ENCODE measurements at places on chromosomes 1 and 21.
A peak's percentile ranks its signal among the peaks of the same experiment; 100 is the strongest.

GRCh38 chr1:75136921-75137641 lies 2.9 kb downstream of the LHX8 start:
- DNase-seq: no peak

GRCh38 chr1:12166834-12167492 lies at the start of gene TNFRSF1B:
Gene TNFRSF1B, plus strand, starts transcription at chr1:12166991. Its CDS starts 101 bp downstream, at chr1:12167092.
- peak; percentile 89 for DNase-seq

DNA sequence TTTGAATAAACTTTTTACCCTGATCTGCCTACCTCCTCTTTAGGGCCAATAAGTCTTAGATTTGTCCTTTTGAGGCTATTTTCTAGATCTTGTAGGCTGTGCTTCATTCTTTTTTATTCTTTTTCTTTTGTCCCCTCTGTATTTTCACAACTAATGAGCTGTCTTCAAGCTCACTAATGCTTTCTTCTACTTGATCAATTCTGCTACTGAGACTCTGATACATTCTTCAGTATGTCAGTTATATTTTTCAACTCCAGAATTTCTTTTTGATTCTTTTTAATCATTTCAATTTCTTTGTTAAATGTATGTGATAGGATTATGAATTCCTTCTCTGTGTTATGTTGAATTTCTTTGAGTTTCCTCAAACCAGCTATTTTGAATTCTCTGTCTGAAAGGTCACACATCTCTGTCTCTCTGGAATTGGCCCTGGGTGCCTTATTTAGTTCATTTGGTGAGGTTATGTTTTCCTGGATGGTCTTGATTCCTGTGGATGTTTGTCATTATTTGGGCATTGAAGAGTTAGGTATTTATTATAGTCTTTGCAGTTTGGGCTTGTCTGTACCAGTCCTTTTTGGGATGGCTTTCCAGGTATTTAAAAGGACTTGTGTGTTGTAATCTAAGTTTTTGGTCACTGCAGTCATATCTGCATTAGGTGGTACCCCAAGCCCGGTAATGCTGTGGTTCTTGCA lies 11.2 kb upstream of the ATG4C start:
- DNase-seq: no peak

DNA sequence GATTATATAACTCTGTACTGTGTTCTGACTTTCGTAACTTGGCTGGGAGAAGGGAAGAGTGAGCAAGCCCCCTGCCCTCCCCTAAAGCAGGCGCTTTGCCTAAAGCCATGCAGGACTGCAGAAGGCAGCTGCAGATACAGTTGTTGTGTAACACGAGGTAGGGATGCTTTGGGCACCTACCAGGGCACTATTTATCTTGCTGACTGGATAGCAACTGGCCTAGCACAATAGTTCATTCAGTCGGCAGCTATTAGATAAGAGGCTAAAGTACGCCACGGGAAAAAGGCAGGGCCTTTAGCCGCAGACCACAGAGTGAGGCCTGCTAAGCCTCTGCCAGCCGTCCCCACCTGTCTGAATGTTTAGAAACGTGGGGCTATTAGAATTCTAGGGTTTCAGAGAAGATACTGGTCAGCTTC lies 80.9 kb downstream of the TTC3 start:
- DNase-seq: peak; percentile 30

DNA sequence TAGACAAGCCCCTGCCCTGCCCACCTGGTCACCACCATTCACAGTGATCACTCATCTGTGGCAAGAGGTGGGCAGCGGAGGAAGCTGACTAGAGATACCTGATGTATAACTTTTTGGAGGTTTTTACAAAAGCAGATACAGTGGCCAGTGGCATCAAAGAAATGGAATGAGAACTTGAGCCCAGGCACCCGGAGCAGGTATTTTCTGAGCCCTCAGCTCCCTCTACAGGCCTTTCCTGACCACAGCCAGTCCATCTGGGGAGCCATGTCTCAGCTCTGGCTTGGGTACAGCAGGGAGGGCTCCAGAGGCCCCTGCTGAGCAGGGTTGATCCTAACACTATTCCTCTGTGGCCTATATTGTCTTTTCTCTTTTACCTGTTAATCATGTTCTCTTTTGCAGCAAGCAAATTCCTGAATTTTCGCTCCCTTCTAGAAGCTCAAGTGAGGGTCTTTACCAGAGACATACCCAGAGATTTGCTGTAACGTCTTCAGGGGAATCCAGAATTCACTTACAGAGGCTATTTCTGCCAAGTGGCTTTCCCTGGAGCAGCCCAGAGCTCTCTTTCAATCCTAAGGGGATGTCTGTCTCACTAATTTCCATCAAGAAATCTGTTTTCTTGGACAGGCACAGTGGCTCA lies 27.3 kb downstream of the GPR157 start:
- no peak for DNase-seq

DNA sequence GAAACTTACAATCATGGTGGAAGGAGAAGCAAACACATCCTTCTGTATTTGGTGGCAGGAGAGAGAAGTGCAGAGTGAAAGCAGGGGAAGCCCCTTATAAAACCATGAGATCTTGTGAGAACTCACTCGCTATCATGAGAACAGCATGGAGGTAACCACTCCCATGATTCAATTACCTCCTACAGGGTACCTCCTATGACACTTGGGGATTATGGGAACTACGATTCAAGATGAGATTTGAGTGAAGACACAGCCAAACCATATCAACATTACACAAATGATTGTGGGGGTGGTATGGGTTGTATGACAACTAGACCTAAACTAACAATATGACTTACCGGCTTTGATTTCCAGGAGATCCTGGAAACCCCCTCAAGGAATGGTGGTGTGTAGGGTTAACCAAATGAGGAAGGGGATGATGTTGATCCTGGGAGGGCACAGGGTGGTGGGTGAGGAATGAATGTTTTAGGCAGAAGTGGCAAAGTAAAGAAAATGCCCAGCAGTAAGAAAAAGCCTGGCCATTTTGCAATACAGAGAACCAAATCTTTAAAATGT lies 80.5 kb downstream of the FGGY start:
- DNase-seq: no peak

GRCh38 chr1:112371775-112372174 lies 24.2 kb upstream of the CTTNBP2NL start:
- DNase-seq: no peak

DNA sequence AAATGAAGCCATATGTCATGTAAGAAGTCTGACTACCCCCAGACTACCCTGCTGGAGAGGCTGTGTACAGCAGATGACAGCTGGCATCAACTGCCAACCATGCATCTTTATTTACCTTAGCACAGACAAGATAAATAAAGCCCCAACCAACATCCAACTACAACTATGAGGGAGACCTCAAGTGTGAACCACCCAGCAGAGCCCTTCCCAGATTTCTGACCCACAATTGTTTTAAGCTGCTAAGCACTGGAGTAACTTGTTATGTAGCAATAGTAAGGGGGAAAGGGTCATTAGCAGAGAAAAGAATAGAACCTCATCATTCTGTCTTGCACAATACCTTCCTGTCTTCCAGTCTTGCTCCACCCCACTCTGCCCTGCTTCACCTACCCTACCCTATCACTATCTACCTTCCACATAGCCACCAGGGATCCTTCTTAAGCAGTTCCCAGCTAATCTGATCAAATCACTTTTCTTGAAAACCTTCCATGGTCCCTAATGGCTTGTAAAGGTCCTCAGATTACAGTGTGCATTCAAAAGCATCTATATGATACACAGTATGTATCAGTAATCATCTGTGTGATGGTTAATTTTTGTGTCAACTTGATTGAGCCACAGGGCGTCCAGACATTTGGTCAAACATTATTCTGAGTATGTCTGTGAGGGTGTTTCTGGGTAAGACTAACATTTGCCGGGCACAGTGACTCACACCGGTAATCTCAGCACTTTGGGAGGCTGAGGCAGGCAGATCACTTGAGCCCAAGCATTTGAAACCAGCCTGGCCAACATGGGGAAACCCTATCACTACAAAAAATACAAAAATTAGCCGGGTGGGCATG lies 19.6 kb upstream of the RBM15 start:
- DNase-seq: no peak

GRCh38 chr1:62384276-62385005 lies 52.4 kb upstream of the USP1 start:
- DNase-seq: peak; percentile 54

GRCh38 chr1:226654668-226655055 lies 84.4 kb downstream of the ITPKB start:
- peak; percentile 40 for DNase-seq

DNA sequence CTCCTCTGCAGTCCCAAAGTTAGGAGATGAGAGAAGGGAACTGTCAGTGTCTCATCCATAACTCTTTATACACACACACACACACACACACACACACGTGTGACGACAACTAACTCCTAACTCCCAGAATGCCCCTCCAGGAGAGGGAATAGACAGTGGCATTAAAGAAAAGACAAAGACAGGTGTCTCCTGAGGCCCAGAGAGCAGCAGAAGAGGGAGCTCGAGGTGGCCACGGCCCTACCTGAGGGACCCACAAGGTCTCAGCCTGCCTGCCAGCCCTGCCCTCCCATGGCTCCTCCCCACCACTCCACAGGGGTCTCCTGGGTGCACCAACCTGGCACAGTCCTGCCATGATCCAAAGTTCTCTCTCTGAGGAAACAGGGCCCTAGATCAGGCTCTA lies 1.6 kb upstream of the PHLDA3 start:
- no peak for DNase-seq

DNA sequence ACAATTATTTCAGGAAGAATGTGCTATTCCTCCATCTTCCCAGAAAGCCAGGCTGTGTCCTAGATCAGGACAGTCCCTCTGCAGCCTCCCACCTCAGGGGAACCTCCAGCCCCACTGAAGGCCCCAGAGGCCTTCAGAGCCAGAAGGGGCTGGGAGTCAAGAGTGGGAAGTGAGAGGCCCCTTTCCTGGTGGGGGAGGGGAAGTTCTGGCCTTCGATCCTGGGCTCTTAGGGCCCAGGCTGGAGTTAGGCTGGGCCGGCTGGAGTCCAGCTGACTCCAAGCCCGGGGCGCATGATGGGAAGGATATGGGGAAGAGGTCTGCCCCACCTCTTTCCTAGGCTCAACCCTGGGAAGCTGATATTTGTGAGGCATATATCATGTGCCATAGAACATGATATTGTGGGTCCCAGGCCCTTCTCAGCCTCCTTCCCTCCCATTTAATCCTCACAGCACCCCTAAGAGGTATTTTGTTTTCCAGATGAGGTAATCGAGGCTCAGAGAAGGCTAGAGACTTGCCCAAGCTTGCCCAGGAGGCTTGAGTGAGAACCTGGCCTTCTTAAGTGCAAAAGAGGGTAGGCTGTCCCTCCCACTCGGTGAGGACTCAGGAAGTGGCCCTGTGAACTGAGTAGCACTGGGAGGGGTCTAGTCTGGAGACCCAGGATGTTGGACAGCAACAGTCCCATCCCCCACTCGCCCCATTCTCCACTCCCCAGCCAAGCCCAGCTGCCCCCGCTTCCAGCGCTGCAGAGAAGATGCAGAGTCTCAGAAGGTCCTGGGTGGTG lies 18.6 kb upstream of the HSPG2 start:
- peak; percentile 45 for DNase-seq

- DNase-seq: no peak
These were observed 38.3 kb downstream of the BEND5 start for GRCh38 chr1:48738356-48738755.

- DNase-seq: no peak
These were observed 106.3 kb downstream of the PAX7 start for GRCh38 chr1:18736958-18737357.

DNA sequence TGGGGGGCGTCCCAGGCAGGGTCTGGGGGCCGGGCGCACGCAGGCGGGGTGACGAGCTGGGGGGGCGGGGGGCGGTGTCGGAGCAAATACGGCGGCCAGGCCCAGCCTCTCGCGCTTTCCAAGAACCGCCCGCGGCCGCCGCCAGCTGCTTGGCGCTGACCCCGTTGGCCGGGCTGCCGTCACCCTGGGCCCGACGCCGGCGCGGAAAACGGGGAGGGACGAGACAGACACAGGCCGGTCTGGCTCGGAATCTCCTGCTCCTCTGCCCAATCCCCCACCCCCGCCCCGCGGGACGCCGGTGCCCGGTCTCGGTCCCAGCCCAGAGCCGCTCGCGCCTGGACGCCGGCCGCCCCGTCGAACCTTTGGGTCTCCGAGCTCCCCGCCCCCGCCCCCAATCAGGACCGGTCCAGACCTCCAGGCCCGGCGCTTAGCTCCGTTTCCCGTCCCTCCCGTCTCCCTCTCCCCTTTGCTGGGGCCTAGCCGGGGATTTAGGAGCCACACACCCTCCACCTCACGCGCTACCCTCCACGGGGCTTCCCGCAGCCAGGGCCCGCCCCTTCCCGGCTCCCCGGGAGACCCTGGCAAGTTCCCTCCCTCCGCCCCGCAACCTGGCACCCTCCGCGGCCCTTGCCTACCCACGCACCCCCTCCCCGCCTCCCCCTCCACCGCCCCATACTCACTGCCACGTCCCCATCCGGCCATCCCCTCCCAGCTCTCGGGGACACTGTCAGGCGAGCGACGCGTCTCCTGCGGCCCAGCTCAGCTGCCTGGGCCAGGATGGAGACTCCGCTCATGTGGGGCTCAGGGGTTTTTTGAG lies 800 bp upstream of the MMP23B start:
- peak; percentile 62 for DNase-seq

- DNase-seq: no peak
These were observed 233.9 kb downstream of the MRPL39 start for GRCh38 chr21:25373126-25374082.

DNA sequence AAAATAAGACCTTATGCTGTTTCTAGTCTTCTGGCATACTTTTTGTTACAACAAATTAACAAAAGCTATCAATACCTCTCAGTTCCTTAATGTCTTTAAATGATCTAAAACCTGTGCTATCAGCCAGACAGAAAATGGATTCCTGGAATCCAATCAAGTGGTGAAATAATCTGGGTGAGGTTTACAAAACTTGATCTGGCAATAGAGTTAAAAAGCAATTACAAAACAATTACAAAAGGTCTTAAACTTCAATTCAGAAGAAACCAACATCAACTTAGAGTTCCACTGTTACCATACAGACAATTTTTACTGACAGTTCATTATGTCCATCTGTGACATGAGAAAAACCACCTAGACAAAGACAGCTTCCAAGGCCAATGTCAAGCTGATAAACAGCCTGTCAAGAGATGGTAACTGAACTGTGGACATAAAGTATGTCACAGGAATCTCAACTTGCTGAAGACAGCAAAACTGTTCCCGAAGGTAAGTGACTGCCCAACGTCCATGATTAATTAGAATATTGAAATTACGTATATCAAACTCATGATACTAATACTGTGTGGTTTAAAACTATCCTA lies 17.4 kb downstream of the ZZZ3 start:
- DNase-seq: no peak

- no peak for DNase-seq
These were observed 63.7 kb downstream of the SLC66A1 start for GRCh38 chr1:19375631-19376400.

- DNase-seq: no peak
These were observed 30.1 kb downstream of the LRRC8D start for GRCh38 chr1:89850844-89851415.

- DNase-seq: no peak
These were observed 1.7 kb downstream of the BACE2 start for GRCh38 chr21:41169701-41170100.

- DNase-seq: no peak
These were observed 21.8 kb downstream of the ADARB1 start for GRCh38 chr21:45096217-45096616.

GRCh38 chr1:172537827-172538391 lies 5.0 kb downstream of the SUCO start:
- no peak for DNase-seq
